Activated CD4-positive, CD25-positive, alpha-beta regulatory T cell treated with anti-CD3 and anti-CD28 coated beads, Interleukin-2, amount 50 U/mL, for 72 hours (primary cell): ENCODE measurements at places on chromosomes 16 and 17.

- DNase-seq: peak; percentile 62
Observed at GRCh38 chr16:88782454-88783390, 2.3 kb downstream of the PIEZO1 start.

GRCh38 chr17:34051046-34051445 lies 204.0 kb upstream of the CCL2 start:
- DNase-seq: no peak

DNA sequence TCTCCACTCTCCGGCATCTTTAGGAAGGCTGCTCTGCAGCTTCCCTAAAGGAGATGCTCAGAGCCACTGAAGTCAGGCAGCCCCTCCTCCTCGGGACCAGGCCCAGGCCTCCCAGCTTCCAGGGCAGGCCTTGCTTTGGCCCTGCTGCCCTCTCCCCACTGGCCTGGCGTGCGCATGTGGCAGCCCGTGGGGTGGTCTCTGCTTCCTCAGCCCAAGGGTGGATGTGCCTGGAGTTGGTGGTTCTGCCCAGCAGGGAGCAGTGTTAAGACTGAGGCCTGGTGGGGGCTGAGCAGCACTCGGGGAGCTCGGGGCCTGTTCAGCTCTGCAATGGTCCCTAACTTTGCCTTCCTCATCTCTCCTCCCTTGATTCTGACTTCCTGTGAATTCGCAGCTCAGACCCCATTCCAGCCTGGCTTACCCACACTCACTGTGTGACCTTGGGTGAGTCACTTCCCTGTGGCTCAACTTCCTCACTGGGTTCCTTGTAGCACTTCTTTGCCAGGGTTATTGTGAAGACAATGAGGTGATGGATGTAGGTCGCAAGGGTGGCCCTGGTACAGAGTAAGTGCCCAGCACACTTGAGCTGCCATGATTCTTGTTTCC lies 63.2 kb downstream of the NKD1 start:
- no peak for DNase-seq

- no peak for DNase-seq
Observed at GRCh38 chr17:19399750-19400450, 11.1 kb upstream of the RNF112 start.

- DNase-seq: no peak
Observed at GRCh38 chr16:71775949-71776348, 32.7 kb downstream of the AP1G1 start.

DNA sequence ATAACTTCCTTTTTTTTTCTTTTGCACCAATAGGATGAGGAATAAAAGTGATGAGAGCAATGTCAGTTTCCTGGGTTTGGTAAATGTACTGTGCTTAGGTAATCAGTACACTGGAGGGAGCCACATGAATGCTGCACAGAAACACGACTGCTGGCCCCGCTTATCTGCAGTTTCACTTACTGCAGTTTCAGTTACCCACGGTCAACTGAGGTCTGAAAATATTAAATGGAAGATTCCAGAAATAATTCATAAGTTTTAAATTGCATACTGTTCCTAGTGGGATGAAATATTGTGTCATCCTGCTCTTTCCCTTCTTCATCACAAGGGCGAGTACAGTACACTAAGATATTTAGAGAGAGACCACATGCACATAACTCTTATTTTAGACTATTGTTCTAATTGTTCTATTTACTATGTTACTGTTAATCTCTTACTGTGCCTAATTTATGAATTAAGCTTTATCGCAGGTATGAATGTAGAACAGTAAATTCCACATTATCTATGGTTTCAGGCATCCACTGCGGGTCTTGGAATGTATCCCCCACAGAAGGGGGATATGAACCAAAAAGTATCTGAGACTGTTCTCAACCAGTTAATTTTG lies 6.4 kb upstream of the LGALS3BP start:
- no peak for DNase-seq

DNA sequence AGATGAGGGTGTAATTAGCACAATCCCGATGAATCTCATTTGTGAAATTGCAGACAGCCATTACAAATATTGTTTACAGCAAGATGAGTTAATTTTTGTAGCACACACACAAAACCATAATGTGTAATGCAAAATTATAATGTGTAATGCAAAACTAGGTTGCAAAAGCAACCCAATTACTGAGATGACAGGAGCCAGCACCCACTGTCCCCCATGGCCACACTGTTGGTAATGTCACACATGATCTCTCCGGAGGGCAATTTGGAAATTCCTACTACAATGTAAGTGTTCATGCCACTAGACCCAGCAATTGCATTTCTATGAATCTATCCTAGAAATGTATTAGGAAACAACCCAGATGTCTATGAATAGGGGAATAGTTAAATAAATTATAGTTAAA lies 76.9 kb downstream of the MARF1 start:
- DNase-seq: no peak

- DNase-seq: no peak
Observed at GRCh38 chr16:82754716-82755513, 128.1 kb downstream of the CDH13 start.

GRCh38 chr17:32349503-32349853 lies 479 bp upstream of the ZNF207 start:
- no peak for DNase-seq

GRCh38 chr17:82489117-82489516 lies 30.4 kb upstream of the FOXK2 start:
- no peak for DNase-seq

DNA sequence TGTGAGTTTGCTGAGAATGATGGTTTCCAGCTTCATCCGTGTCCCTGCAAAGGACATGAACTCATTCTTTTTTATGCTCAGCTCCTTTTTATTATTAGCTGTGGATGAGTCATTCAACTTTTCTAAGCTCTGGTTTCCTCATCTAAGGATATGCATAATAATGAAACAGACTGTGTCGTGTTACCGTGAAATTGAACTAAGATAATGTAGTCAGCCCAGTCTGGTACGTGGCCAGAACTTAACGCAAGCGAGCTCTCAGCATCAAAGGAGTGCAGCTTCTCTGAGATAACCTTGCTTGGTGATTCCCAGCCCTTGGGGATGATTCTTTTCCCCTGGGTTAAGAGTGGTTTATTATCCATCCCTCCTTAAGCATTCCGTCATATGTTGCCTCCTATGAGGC lies 454.3 kb upstream of the EEF2KMT start:
- no peak for DNase-seq

DNA sequence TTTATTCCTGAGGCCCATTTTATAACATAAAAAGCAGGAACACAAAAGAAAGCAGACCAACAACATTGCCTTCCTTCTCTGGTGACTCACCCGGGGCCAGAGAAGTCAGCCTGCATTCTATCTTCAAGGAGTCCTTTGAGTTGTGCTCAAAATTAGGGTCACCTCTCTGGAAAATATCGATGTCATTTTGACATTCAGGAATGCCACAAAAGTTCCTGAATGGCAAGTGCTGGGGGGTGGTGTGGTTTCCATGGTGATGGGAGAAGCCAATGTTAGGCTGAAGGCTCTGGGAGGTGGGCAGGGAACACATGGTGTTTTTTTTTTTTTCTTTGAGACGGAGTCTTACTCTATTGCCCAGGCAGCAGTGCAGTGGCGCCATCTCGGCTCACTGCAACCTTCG lies 159.6 kb downstream of the HAPSTR1 start:
- DNase-seq: no peak

DNA sequence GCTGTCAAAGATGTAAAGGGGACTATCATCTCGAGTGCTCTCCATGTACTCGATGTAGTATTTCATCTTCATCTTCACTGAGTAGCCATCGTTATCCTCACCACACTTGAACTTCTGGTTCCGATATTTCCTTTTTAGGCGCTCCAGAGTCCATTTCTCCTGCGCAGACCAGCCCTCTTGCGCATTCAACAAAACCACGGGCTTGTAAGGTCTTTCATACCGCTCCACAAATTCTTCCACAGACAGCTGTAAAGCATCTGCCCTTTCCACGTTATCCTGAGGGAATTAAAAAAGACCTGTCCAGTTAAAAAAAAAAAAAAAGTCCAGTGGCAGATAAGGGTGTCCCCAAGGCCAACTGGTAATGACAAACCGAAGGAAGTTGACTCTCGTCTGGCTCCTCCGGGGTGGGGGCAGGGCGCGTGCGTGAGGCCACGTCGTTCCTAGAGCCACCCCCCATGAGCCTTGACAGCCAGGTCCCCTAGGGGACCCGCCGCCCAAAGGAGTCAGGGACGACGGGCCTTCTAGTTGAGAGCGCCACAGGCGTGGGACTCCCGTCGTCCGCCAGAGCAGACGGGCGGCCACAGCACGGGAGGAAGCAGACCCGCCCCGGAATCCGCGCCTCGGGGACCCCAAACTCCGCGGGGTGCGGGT lies 701 bp downstream of the JMJD6 start:
- peak; percentile 73 for DNase-seq

DNA sequence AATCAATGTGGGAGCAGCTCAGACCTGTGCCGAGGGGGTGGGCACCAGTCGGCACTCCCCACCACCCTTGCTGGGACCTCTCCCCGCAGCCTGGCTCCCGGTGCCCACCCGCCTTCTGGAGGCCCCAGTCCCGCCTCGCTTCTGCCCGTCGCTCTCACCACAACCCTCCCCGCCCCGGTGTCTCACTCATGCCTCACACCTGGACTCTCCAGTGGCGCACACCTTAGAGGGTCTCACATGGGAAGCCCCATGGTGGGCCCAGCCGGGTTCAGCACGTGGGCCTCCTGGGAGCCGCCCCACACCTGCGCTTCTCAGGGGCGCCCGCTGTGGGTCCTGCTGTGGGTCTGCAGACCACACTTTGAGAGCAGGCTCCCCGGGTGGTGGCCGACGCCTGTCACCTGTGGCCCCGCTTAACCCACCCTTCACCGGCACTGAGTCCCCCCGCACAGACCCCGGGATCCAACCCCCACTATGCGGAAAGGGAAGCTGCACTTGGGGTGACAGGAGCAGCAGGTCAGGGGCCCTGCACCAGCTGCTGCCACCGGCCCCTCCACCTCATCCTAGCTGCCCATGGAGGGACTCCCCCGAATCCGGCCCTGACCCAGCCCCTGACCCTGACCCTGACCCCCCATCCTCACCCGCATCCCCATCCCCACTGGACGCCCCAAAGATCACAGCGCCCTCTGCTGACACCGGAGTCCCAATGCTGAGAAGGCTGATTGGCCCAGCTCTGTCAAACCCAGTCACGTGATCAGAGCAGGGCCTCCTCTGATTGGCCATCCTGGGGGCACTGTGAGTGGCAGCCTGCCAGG lies 27.4 kb upstream of the SLC38A10 start:
- DNase-seq: peak; percentile 51

- DNase-seq: no peak
Observed at GRCh38 chr16:27620541-27620940, 70.6 kb downstream of the KATNIP start.

- DNase-seq: no peak
Observed at GRCh38 chr17:45347444-45347843, 30.6 kb upstream of the MAP3K14 start.

DNA sequence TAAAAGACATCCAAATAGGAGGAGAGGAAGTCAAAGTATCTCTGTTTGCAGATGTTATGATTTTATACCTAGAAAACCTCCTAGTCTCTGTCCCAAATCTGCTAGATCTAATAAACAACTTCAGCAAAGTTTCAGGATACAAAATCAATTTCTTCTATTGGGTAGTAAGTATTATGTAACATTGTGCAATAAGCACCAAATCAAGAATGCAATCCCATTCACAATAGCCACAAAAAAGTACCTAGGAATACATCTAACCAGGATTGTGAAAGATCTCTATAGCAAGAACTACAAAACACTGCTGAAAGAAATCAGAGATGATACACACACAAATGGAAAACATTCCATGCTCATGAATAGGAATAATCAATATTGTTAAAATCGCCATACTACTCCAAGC lies 13.0 kb downstream of the NLRP1 start:
- no peak for DNase-seq

GRCh38 chr16:64132759-64133361 lies 989.0 kb downstream of the CDH11 start:
- DNase-seq: no peak

- no peak for DNase-seq
Observed at GRCh38 chr17:28045304-28045703, 2.8 kb downstream of the NLK start.

DNA sequence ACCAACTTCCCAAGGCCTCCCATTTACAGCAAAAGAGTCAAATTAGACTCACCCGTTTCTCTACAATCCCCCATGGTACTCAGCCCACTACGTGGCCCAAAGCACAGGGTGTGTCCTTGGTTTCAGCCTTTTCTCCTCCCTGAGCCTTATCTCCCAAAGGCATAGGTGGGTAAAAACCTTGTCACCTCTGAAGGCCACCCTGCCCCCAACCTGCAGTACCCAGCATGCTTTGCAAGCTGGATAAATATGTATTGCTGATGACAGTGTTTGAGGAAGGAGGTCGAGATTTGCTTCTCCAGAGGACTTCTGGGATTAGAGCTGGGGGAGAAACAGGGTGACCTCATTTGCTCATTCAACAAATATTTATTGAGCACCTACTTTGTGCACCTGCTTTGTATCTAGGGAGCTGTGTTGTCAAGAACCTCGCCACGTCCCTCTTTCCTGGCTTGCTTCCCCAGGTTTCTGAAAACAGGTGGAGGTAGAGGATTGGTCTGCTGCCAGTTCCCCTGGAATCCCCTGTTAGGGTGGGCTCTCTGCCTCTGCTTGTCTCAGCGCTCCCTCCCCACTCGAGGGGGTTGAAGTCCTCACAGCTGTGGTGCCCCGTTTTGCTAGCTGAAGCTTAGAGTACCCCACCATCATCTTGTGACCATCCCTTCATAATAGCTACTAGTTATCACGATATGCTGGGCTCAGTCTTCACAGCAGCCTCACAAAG lies 3.0 kb downstream of the LASP1 start:
- DNase-seq: no peak

DNA sequence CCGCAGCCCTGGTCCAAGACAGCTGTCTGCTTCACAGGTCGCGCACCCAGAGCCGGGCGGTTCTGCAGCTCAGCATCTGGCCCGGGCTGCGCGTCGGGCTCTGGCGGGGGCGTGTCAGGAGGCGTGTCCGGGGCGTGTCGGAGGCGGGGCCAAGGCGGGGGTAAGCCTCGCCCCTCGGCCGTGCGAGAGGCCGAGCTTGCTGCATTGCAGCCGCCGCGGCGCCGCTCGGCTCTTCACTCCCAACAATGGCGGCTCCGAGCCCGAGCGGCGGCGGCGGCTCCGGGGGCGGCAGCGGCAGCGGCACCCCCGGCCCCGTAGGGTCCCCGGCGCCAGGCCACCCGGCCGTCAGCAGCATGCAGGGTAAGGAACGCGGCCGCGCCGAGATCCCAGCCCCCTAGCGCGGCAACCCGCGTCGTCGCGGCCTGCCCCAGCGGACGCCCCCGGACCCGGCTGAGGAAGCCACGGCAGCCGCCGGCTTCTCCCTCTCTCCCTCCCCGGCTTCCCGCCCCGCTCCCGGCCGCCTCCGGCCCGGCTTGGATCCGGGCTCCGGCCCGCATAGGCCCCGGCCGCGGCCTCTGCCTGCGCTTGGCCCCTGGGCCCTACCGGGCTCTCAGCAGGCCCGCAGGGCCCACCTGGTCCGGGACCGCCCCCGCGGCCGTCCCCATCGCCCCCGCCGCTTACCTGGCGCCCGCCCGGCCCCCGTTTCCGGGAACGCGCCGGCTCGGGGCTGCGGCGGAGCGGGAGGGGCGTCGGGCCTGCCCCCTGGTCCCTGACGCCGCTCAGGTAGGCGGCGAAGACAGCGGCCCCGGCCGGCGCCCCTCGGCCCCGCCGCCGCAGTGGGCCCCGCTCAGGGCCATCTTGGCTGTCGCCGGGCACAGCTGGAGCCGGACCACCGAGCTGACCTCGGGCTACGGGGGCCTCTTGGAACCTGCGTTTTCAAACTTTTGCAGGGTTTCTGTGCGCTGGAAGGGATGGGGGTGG lies at the start of gene MAP2K4:
Gene MAP2K4, plus strand, starts transcription at position 236 of the 981 bp plus-strand sequence. Its CDS starts 10 bp downstream, at position 246.
- peak; percentile 97 for DNase-seq

- DNase-seq: no peak
Observed at GRCh38 chr17:36066365-36066985, 2.4 kb downstream of the CCL18 start.

- no peak for DNase-seq
Observed at GRCh38 chr16:50901062-50901461, 159.2 kb downstream of the CYLD start.
